Brain (organoid and tissue), 16 donors: ENCODE measurements at places on chromosomes 4 and X. TPM values are rescaled to one million over a fixed set of nuclear protein-coding genes. Genes with fewer than 3 reads are reported as not detected.

TIGD4 gene
- polyA plus RNA-seq, result not detected

CORIN gene
- polyA plus RNA-seq, result not detected

LNX1 gene
- 6.6 TPM for polyA plus RNA-seq

PRDM8 gene
- polyA plus RNA-seq, result 6.4 TPM

ALB gene
- polyA plus RNA-seq, result 3.9 TPM

SNCA gene
- polyA plus RNA-seq, result 39.5 TPM

GAGE12E gene
- polyA plus RNA-seq, result not detected

FAM9C gene
- not detected for polyA plus RNA-seq

ATP11C gene
- 3.2 TPM for polyA plus RNA-seq

ERAS gene
- polyA plus RNA-seq, result 0.75 TPM

MXRA5 gene
- 1.5 TPM for polyA plus RNA-seq

FSTL5 gene
- polyA plus RNA-seq, result 0.46 TPM

PDE6B gene
- 8.7 TPM for polyA plus RNA-seq

FRG2 gene
- not detected for polyA plus RNA-seq

HEPH gene
- 8.1 TPM for polyA plus RNA-seq

HSD17B13 gene
- 0.70 TPM for polyA plus RNA-seq

FAM241A gene
- 0.42 TPM for polyA plus RNA-seq

PPP2R2C gene
- polyA plus RNA-seq, result 48.1 TPM

SPATA4 gene
- polyA plus RNA-seq, result 0.58 TPM

LPAR4 gene
- polyA plus RNA-seq, result 0.12 TPM

PGAM4 gene
- not detected for polyA plus RNA-seq

HAND2 gene
- not detected for polyA plus RNA-seq

AMBN gene
- polyA plus RNA-seq, result not detected

GABRA4 gene
- polyA plus RNA-seq, result 0.36 TPM

GAGE2A gene
- polyA plus RNA-seq, result not detected

CABS1 gene
- not detected for polyA plus RNA-seq

BEX1 gene
- polyA plus RNA-seq, result 395 TPM

NR3C2 gene
- polyA plus RNA-seq, result 2.8 TPM

F11 gene
- polyA plus RNA-seq, result not detected

ADGRL3 gene
- 10.6 TPM for polyA plus RNA-seq
